Activated naive CD4-positive, alpha-beta T cell (primary cell): ENCODE measurements at places on chromosomes 1 and 21.

- no peak for DNase-seq
Observed at GRCh38 chr1:198577444-198577843, 37.0 kb upstream of the ATP6V1G3 start.

DNA sequence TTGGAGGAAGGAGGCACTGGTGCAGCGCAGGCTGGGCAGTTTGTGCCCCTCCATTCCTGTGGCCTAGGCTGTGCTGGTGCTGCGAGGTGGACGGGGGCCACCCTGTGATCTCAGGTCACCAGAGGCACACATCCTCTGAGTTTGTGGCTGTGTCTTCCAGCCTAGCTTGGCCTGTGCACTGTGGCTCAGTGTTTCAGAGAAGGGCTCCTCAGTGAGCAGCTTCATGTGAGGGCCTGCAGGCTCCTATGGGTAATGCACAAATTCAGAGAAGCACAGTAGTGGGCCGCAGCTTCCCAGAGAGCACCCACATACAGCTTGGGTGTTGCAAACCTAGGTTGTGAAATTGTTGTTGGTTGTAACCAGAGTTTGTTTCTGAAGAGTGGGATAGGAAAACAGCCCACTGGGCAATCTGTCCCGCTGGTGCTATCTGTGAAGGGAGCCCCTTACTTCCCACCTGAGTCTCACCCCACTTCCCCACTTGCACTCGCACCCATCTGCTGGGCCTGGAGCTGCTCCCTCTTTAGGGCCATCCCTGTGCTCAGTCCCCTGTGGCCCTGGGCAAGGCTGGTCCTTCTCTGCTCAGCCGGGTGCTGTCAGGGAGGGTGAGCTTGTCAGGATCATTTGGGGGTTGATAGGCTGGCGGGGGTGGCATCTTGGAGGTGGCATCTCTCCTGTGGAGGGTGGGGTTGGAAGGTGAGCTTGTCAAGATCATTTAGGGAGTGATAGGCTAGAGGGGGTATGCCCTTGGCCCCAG lies 30.2 kb downstream of the SNAP47 start:
- no peak for DNase-seq

GRCh38 chr21:29312981-29313380 lies 14.3 kb downstream of the BACH1 start:
- DNase-seq: no peak

GRCh38 chr1:59350521-59350920 lies 53.6 kb downstream of the FGGY start:
- no peak for DNase-seq

DNA sequence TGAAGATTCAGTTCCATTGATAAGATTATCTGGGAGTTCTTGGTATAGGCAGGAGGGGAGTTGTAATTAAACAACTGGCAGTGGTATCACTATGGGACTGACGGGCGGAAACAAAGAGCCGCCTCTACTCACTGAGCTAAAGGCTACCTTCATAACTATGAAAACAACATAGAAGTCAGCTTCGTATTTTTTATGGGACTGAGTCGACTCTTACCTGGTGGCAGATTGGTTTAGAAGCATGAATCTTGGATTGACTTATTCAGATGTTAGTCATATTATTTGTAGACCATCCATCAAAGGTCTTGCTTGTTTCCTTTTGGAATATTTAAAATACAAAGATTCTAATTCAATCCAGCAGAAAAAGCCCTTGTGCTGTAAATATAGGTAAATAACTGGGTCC lies 6.3 kb upstream of the HHIPL2 start:
- no peak for DNase-seq

DNA sequence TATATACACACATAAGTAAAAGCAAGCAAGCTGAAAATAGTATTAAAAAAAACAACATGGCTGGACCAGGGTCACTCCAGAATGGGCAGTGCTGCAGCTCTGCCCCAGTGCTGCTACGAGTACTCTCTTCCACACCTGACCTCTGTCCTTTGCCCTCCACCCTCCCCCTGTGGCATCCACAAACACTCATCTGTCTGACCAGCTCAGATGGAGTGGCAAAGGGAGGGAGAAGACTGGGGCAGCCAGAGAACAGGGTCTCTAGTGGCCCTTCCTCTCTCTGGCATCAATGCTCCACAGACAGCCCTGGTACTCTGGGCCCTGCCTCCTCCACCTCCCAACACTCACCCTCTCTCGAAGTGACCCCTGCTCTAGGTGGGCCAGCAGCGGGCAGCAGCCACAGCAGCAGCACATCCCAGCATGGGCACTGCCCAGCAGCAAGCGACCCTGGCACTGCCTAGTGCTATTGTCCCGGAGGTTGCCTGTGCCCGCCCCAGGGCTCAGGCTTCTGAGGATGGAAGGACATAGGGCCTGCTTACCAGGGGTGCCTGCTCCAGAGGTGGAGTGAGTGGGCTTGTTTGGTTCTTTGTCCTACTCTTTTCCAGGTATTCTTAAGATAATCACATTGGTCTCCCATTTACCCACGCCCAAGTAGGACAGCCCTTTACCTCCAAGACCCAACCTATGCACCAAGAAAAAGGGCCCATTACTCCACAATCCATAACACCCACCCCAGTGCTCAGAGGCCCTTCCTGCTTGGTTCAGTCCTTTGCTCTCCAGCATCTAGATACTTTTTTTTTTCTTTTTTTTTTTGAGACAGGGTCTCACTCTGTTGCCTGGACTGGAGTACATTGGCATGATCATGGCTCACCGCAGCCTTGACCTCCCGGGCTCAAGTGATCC lies 6.2 kb downstream of the ARHGEF2 start:
- no peak for DNase-seq

GRCh38 chr1:193533853-193534252 lies 347.4 kb upstream of the B3GALT2 start:
- DNase-seq: no peak

DNA sequence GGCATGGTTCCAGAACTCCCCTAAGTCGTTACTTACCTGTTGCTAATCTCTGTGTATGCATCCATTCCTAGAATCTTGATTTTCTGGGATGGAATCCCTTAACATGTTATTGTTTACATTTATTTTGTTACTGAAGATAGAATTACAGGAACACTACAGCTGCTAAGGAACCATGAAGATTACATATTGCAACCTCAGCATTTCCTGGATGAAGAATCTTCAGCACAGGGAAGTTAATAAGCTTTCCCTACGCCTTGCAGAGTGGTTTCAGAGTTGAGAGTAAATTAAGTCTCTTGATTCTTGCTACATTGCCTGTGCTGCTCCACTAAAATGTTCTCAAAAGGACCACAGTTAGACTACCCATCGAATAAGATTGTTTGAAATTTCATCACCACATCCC lies 31.4 kb upstream of the GBP6 start:
- DNase-seq: no peak

GRCh38 chr1:36023098-36023769 lies 60.7 kb upstream of the TEKT2 start:
- DNase-seq: no peak

GRCh38 chr21:26041431-26042180 lies 129.0 kb downstream of the APP start:
- DNase-seq: no peak

GRCh38 chr1:59108481-59109317 lies 188.2 kb upstream of the FGGY start:
- no peak for DNase-seq

DNA sequence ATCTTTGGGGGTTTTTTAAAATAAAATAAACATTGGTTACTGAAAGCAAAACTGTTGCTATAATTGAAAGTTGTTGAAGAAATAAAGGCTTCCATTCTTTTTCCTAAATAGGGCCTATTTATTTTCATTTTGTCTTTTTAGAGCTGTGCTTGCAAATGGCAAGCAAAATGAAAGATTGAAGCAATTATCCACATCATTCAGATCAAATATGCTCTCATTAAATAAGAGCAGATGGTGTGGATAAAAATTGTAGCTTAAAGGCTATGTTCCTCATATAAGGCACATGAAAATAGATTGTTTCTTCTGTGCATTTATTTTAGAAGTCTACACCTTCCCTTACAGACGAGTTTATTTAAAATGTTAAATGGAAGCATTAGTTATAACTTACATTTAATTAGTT lies 1317.7 kb downstream of the MRPL39 start:
- DNase-seq: no peak

GRCh38 chr1:179169616-179170467 lies 59.6 kb downstream of the ABL2 start:
- DNase-seq: no peak

DNA sequence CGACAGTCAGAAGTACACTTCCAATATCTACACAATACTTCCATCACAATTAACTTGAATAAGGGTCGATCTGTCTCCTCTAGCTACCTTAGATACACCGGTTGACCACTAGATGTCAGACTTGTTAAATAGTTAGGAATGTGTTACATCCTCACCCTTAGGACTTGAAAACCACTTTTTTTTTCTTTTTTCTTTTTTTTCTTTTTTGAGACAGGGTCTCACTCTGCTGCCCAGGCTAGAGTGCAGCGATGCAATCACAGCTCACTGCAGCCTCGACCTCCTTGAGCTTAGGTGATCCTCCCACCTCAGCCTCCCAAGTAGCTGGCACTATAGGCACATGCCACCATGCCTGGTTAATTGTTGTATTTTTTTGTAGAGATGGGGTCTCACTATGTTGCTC lies 120.4 kb upstream of the GREM2 start:
- no peak for DNase-seq

- no peak for DNase-seq
Observed at GRCh38 chr1:22387919-22388580, 63.6 kb upstream of the ZBTB40 start.

DNA sequence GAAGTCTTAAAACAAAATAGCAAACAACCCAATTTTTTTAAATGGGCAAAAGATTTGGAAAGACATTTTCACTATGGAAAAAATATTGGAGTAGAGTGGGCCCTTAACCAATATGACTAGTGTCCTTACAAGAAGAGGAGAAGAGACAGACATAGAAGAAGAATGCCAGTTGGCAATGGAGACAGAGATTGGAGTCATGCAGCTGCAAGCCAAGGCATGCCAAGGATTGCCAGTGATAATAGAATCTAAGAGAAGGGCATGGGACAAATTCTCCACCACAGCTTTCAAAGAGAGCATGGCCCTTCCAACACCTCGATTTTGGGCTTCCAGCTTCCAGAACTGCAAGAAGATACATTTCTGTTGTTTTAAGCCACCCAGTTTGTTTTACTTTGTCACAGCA lies 92.7 kb downstream of the RGS2 start:
- no peak for DNase-seq

DNA sequence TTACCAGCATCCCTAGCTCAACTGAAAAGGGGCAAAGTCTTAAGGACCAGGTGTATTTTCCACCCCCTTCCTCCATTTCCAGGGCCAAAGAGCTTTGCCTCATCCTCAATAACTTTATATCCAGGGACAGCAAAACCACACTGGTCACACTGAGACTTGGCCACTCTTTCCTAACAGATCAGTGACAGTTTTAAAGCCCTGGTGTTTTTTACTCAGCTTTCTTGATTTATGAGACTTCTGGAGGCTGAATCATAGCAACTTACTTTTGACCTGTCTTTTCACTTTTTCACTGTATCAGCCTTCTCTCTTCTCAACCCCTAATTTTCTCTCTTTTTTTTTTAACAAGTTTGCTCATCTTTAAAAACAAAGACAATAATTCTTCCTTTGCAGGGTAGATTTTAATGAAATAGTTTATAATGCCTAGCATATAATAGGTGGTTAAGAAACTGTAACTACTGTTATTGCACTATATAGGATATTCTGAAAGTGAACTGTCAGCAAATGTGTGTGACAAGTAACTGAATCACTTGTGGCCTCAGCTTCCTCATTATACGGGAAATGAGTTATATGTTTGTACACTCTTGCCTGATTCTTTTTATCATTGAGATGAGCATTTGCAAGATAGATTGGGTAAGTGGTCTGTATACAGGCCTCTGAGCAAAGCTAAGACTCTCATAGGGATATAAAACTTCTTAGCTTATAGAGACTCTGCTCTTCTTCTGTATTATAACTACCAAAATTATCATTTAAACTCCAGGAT lies 19.7 kb upstream of the DYNLT5 start:
- no peak for DNase-seq

DNA sequence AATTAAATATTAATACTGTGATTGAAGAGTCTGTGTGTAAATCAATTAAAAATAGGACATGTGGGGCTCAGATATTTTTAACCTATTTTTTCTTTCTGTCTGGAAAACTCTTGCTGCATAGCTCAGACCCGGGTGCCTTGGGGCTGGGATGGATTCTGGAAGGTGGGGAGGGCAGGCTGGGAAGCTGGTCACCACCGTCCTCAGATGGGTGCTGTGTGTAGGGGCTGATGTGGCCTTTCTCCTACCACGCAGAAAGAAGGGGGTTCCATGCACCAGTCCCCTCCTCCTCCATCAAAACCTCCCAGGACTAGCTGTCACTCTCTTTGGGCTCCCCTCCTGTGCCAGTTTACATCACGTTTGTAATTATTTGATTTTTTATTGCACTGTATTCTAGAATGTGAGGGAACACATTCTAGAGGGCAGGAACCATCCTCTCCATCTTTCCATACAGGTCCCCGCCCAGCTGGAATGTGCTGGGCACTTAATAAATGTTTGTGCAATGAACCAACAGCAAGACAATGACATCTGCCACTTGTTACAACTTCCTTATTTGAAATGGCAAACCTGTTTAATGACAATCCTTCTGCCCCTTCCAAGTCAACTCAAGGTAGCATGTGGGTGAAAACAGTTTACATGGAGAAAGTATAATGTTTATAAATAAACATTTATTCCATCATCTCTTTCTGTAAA lies 104.3 kb downstream of the EDEM3 start:
- no peak for DNase-seq

- no peak for DNase-seq
Observed at GRCh38 chr1:212955961-212956620, 5.8 kb downstream of the VASH2 start.

GRCh38 chr1:23422941-23423340 lies 1.6 kb downstream of the TCEA3 start:
- no peak for DNase-seq

GRCh38 chr1:22206551-22207125 lies 63.7 kb upstream of the WNT4 start:
- no peak for DNase-seq

DNA sequence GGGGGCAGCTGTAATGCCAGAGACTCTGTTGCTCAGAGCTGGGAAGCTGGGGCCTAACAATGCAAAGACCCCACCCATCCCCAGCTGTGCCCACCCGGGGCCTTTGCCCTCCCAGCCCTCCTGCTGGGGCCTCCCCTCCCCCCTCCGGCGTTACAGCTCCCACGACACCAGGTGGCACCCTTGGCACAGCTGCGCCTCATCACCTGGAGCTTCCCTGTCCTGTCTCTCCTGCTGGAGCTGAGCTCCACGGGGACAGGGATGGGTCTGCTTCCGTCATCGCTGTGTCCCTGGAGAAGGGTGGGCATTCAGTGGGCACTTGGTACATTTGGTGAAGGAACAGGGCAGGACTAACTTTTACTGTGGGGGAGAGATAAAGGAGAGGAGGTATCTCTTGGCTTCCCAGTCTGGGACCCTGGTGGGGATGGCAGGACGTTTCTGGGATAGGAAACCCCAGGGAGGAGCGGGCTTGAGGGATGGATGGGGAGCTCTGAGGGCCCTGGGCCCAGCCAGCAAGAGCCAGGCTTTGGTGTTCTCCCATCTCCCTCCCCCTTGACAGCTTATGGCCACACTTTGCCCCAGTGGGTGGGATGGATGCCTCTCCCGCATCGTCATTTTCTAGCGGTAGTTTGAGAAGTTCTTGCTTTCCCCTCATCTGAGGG lies 453.2 kb downstream of the PTPRU start:
- no peak for DNase-seq

GRCh38 chr1:55362558-55362957 lies 147.4 kb upstream of the USP24 start:
- no peak for DNase-seq
